ENCODE measurements at places on chromosomes 7 and 10.

- no peak for DNase-seq
Observed at GRCh38 chr10:43557214-43557613, 17.2 kb downstream of the ZNF239 start.

- no peak for DNase-seq
Observed at GRCh38 chr10:5450605-5451384, 38.4 kb downstream of the NET1 start.

- DNase-seq = no peak
Observed at GRCh38 chr7:129055861-129056464, 1.1 kb upstream of the TNPO3 start.

DNA sequence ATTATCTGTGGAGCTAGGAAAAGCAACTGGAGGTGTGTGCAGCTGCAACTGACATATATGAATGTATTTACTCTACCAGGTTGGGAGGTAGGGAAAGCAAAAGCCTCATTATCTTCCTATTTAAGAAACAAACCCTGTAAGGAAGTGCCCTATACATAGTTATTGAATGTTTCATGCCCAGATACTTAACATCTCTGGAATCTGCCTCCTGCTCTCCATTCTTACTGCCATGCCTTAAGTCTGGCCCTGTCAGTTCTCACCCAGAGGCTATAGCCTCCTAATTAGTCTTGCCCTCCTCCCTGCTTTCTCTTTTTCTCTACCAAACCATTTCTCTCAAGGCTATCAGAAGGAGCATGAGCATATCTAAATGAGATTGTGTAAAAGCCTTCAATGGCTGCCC lies 542.6 kb upstream of the LRRN3 start:
- no peak for DNase-seq

GRCh38 chr10:78764436-78764835 lies 304.3 kb upstream of the ZMIZ1 start:
- no peak for DNase-seq

DNA sequence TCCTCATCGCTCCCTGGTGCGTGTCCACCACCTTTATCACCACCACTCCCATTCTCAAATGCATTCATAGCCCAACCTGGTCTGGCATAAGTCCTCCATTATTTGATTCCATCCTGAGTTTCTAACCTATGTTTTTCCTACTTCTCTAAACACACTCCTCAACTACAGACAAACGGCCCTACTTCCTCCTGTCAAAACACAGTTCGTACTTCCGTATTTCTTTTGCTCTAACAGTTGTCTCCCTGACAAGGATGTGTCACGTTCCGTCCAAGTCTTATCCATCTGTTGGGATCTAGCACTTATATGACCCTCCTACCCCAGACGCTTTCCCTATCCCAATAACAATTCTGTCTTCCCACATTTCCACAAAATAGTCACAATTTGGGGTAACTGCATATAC lies 46.8 kb downstream of the DOCK4 start:
- no peak for DNase-seq

DNA sequence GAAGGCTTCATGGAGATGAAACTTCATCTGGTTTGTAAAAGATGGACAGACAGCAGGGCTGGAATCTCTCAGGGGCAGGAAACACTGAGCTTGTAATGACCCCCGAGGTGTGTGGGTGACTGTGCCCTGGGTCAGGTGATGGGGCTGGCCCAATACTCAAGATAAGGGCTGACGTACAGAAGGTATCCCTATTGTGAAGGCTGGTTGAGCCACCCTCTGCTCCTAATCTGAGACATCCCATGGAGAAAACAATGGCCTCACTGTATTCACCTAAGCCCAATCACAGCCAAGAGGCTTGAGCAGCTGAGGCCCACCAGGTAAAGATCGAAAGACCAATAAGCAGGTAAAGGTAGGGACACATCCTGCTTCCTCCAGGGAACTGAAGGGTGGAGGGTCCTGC lies 34.8 kb upstream of the NUB1 start:
- DNase-seq = no peak

GRCh38 chr7:68694656-68695055 lies 903.6 kb upstream of the AUTS2 start:
- DNase-seq = no peak

- no peak for DNase-seq
Observed at GRCh38 chr10:12559578-12560178, 210.3 kb downstream of the CAMK1D start.

GRCh38 chr10:50470798-50471582 lies 152.8 kb downstream of the SGMS1 start:
- no peak for DNase-seq

GRCh38 chr7:139995017-139995915 lies 67.5 kb downstream of the PARP12 start:
- DNase-seq = peak; percentile 59

DNA sequence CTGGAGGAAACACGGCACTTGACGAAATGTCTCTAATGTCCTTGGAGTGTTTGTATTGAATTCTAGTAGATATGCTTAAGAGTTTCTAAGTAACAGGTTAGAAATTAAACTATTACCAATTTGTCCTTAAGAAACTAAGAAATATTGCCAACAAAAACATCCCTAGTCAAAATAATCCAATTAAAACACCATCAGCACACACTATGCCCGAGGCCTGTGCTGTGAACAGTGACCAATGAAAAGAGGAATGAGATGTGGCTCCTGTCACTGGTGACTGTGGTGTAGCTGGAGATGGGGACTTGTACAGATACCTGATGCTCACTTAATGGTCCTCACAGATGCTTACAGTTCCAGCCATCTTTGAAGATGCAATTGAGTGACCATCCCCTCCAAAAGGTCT lies 651.1 kb downstream of the SORCS3 start:
- no peak for DNase-seq

GRCh38 chr10:88896994-88897853 lies 17.2 kb downstream of the STAMBPL1 start:
- DNase-seq = no peak

- no peak for DNase-seq
Observed at GRCh38 chr7:123782071-123782798, 33.4 kb upstream of the WASL start.

DNA sequence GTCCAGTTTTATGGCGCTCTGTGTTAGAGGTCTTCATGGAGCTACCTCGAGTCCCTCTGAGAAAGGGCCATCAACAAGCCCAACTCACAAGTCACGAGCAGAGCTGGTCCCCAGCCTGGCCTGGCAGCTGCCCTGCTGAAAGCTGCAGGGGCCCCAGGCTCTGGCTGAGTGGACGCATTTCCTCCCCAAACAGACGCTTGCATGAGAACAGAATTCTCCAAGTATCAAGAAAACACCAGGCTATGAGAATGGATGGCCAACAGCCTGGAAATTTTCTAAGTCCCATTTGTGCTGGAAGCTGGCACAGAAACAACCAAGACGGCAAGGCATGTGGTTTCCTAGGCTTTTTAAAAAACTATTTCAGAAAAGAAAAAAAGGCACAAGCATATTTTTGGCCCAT lies 114.8 kb downstream of the FAM53B start:
- DNase-seq = no peak

GRCh38 chr10:97407211-97407951 lies 6.2 kb upstream of the RRP12 start:
- DNase-seq = peak; percentile 61

DNA sequence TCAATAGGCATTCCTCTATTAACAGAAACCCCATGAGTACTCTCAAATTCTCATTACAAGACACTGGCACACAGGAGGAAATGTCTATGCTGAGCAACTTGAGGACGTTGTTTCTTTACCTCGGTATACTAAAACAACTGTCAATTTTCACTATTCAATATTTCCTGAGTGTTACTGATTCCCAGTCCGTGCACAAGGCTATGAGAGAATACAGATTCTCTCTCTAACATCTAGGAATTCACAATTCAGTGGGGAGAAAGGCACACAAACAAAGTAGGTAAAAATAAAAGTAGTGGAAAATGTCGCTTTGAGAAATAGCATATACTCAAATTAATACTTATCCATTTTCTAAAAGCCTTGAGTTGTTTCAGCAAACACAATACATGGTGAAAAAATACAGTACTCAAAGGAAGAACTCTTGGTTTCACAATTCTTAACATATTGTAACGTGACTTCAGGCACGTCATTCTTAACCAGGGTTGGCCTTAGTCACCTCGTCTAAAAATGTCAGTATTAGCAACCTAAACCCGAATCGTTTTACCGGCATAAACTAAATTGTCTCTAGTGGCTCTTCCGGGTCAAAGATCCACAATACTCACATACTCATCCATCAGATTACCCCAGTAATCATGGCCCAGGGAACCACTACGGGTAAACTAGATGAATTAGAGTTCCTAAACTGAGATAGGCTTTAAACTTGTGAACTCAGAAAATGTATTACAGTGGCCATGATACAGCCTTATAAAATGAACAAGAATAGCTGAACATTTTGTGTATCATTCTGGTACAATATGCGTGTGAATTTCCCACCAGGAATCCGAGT lies 1.5 kb downstream of the IPMK start:
- DNase-seq = no peak

- no peak for DNase-seq
Observed at GRCh38 chr10:95532536-95532935, 28.6 kb downstream of the SORBS1 start.

Measured in fibroblast of the conjunctiva (primary cell).